ENCODE measurements at places on chromosomes 7 and 10.

DNA sequence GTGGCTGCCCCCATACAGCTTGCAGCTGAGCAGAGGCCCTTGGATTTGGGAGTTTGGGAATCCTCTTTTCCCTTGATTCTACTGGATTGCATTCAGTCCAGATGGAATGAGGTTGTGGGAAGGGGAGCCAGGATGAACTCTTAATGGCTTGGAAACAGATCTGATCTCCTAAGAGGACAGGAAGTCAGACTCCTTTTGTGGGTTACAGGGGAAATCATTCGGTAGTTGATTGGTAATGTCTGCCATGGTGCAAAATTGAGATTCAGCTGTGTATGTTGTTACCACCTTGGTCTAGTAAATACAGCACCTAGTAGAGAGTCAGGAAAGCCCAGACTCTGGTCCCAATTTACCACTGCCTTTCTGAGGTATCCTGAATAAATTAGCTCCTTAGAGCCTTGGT, 144.2 kb upstream of the TNRC18 start:
- no peak for DNase-seq

DNA sequence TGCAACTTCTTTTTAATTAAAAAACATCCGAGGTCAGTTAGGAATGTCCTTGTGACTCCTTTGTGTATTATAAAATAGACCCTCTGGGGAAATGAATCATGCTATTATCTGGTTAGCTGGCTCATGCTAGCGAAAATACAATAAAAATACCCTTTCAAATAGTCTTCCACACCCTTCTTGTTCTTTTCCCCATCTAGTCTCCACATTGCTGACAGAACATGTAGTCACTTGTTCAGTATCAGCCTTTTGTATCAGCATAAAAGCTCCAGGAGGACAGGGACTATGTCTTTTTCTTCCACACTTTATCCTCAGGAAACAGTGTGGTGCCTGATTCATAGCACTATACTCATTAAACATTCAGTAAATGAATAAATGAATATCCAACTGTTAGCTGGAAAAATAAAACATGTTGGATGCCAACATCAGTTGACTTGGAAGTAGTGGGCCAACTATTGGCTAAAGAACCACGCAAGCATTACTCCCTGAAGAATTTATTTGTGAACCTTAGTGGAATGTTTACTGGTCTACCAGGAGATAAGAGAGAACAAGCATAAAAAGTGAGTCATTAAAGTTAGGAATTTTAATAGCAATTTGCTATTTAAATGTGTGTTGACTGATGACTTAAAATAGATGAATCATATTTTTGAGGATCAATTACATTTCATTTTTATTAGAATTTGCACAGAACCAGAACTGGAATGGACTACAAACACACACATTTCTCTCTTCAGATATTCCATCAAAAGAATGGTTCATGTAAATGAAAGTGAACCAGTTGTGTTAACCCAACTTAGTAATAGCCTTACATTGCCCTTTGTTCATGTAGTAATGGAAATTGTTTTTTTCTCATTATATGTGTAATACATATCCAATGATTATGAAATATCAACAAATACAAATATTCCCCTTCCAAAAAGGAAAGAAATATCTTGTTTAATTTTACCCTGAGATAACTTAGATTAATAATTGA, 129.6 kb downstream of the DKK1 start:
- DNase-seq = no peak

DNA sequence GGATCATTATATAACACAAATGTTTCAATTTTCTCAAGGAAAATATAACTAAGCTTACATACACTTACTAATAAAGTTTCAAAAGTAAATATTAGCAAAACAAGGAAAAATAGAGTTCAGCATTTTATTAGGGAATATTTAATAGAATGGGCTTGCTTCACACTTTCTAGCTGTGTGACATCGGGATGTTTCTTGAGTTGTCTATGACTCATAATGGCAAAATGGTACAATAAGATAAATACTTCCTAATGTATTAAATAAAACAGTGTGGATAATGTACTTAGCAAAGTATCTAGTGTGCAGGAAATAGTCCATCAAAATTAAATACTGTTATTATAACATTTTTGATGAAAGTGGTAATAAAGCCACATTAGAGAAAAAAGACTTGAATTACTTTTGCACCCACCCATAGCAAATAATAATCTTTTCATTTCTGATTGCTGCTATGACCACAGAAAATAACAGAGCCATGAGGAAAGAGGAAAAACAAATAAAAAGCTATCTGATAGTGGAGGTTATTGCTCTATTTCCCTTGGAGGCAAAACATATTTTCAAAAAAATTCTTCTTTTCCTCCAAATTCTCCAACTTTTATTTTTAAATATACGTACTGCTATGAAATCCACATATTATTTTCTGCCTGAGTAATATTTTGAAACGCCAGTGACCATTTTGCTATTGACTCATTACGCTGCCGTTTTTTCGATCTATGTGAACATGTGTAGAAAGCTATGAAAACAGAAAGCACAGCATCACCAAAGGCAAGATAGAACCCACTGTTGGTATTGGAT, 272.9 kb upstream of the KLF6 start:
- DNase-seq = no peak

- DNase-seq = no peak
Observed at GRCh38 chr10:80382989-80383388, 25.4 kb upstream of the PRXL2A start.

GRCh38 chr7:47587976-47588375, 6.1 kb upstream of the TNS3 start:
- no peak for DNase-seq

All from NCI-H524 treated with DMSO at 0.1 percent for 48 hours (cell line).